ENCODE measurements at places on chromosomes 1 and 21.

DNA sequence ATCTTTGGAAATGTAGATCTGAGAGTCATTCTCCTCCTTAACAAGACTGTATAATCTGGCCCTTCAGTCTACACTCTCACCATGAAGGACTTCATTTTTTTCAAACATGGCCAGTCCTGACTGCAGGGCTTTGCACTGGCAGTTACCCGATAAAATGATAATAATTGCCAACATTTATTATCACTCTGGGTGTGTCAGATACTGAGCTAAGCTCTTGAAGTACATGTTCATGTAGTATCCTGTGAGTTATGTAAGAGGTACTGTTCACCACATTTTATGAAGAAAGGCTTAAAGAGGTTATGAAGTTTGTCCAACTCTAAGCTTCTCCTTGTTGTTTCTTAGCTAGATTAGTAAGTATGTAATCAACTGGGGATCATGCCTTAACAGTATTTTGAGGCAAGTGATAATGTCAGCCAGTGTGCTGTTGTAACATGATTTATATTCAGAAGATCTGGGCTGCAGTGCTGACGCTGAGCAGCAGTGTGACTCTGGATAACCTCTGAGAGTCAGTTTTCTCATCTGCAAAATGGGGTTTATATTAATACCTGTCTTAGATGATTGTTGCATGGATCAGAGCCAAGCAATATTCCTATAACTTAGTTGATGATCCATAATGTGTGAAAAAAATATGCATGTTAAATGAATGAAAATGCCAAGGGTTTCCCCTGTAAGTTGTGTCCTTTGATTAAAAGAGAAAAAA lies 42.1 kb upstream of the LEPR start:
- DNase-seq: peak; percentile 46

- DNase-seq: no peak
These were observed 12.5 kb downstream of the MACO1 start for GRCh38 chr1:25443030-25443699.

DNA sequence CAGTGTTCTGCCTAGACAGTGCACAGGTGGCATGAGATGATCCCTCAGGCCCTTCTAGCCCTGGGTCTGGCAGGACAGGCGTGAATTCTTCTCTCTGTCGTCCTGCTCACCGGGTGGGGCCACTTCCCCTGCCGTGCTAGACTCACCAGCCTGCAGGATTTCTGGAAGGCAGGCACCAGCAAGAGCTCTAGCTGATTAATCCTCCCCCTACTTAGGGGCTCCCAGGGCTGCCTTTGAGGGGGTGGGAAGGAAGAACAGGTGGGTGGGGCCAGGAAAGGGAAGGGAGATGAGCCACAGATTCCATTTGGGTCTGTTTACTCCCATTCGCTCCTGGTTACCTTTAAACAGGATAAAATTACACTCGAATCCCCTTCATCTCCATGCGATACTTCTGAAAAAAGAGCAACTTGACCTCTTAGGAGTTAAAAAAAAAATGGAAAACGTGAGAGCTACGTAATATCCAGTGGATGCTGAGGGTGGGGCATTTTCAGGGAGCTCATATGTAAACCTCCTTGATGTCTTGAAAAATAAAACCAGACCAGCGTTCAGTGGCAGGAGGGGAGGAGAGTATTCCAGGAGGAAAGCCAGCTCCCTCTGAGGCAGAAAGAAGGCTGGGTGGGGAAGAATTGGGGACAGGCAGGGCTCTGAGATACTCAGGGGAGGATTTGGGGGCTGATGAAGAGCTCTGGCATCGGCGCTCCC lies 665.5 kb downstream of the PTPRU start:
- DNase-seq: peak; percentile 71

DNA sequence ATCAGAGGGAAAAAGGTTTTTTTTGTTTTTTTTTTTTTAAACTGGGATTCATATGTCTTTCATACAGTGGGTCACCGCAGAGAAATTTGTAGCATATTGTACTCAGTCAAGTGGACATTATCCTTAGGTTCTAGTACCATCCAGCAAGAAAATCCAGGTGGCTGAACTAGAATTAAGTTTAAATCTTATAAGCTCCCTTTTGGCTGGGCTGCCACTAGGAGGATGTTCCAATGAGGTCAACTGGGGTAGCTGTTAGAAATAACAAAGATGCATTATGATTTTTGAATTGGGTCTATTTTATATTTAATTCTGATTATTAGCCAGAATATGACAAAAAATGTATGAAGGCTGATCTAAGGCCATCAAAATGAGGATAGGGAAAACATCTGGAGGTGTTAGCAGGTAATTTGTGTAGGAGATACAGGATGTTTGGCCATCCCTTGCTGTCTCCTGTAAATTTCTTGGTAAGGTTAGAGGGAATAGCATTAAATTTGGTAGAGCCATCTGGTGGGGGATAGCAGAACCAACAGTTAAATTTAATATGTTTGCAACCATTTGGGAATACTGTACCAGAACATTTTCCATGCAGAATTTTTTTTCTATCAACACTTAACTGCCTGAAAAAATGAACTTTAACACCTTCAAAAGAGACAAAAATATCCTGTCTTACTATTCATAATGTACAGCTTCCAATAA lies 568.5 kb upstream of the B3GALT2 start:
- no peak for DNase-seq

DNA sequence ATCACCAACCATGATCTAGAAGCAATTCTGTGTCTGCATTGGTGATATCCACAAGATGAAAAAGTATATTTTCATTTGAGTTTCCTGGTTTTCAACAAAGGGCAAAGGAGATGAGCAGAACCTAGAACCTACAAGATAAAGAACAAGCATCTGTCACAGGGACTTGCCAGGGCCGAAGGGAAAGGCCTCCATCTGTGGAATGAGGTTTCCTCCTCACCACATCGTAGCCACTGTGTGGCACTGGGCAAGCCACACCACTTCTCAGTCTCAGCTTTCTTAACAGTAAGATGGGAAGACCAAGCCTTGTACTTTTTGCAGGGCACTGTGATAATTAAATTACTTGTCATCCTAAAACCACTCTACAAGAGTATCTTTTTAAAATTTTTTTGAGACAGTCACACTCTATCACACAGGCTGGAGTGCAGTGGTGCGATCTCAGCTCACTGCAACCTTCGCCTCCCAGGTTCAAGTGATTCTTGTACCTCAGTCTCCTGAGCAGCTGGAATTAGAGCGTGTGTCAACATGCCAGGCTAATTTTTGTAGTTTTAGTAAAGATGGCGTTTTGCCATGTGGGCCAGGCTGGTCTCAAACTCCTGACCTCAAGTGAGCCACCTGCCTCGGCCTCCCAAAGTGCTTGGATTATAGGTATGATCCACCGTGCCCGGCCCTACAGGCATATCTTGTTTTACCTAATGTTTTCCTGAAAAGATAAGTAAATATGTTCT lies 45.8 kb downstream of the ARHGEF11 start:
- no peak for DNase-seq

DNA sequence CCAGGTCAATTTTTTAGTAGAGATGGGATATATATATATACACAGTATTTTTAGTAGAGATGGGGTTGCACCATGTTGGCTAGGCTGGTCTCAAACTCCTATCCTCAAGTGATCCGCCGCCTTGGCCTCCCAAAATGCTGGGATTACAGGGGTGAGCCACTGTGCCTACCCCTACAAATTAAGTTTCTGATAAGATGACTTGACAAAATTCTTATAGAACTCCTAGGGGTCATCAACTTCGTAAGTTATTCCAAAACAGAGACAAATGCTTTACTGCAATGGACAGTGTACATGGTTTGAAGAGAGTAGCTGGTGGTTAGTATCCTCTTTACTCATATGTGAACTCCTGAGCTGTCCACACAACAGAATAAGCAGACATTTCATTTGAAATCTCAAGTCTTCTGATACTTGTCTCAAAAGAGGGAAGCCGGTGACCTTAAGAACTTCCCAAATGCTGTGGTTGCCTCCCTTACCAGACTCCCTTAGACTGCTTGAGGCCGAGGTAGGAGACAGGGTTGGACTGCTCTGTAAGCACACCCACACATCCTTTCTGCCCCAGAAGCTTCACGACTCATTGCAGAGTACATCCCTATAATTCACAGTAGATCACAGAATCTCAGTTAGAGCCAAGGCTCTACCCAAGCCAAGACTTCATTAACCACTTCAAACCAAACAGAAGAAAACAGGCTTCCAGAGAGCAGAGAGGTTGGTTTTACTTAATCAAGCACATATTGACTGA lies 244.1 kb upstream of the IRF2BP2 start:
- DNase-seq: peak; percentile 72

DNA sequence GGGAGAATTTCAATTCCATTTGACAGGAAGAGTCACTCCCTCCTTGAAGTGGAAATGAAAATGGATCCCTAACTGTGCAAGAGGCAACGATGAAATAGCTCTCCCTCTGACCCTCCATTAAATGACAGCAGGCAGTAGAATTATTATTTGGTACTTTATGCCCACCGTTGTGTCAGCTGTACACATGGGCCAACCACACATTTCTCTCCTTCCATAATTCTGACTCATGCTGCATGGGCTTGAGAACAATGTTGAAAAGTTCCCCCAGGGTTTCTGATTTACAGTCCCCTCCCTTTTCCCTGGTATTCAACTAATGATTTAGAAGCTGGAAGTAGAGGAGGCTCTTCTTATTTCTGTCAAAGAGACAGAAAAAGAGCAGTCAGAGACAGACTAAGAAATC lies 103.5 kb downstream of the RGS7 start:
- peak; percentile 14 for DNase-seq

GRCh38 chr1:10599194-10599861 lies 124.6 kb downstream of the PEX14 start:
- DNase-seq: no peak

DNA sequence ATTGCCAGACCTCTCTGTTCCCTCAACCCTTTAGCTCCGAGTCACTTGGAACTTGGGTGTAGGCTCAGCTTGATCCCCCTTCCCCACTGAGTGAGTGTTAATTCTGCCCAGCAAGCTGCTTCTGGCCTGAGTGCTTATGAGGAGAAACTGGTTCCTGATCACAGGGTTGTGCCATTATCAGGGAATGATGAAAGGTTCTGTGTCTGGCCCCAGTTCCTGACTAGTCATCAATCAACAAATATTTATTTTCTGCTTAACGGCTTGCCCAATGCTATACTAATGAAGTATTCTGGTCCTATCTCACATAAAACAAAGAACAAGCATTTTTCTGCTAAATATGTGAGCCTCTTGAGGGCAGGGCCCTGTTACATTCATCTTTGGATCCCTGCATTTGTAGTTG lies 20.8 kb downstream of the CC2D1B start:
- DNase-seq: no peak

GRCh38 chr21:24171736-24172135 lies 1435.5 kb downstream of the MRPL39 start:
- peak; percentile 62 for DNase-seq

- DNase-seq: no peak
These were observed 32.3 kb upstream of the ID3 start for GRCh38 chr1:23591460-23592208.

Measured in umbilical cord (tissue), 2 donors.